Activated naive CD4-positive, alpha-beta T cell treated with Interleukin-2 at 50 U/mL for 16 hours (primary cell): ENCODE measurements at places on chromosomes 12 and 14.
A peak's percentile ranks its signal among the peaks of the same experiment; 100 is the strongest.

DNA sequence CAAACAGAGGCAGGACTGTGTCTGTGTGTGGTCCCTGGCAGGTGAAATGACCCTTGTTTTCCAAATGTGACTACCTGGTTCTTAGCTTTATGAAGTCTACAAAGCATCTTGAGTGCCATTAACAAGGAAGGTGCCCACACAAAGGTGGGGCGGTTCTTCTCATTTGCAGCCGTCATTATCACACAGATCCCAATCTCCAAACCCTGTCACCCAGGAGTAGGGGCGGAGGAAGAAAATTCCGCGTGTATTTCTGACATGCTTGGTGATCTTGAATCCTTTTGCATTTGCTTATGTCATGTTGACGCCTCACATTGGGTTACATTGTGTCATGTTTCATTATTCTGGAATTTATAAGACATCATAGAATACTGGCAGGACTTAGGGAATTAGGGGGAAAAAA lies 277.3 kb downstream of the VRK1 start:
- no peak for DNase-seq

- DNase-seq = no peak
These were observed 12.1 kb upstream of the NTN4 start for GRCh38 chr12:95802482-95803270.

- DNase-seq = no peak
These were observed 22.8 kb upstream of the IGF1 start for GRCh38 chr12:102503056-102503681.

GRCh38 chr14:32473464-32473855 lies 144.4 kb downstream of the AKAP6 start:
- no peak for DNase-seq

DNA sequence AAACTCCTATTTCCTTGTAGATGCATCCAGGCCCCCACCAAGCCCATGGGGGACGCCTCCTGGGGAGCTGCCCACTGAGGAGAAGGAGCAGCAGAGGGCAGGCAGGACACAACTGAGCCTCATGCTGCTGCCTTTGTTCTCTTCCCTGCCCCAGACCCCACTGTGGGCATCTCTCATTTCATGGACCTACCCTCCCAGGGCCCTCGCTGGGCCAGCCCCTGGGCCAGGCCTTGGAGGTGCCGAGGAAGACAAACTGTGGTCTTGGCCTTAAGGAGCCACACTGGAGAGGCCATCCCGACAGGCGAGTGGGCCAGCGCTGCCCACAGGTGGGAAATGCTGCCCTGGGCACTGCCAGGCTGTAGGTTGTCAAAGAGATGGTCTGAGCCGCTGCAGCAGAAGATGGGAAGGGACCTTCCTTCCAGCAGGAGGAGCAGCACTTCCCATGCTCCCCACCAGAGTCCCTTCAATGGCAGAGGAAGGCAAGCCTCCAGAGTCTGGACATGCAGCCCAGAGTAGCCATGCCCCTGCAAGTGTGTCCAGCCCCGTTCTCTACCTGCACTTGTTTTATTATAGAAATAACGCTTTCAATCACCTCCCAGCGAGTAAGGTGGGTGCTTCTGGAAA lies 147.4 kb downstream of the BCL11B start:
- DNase-seq = no peak

- no peak for DNase-seq
These were observed 659.3 kb downstream of the VRK1 start for GRCh38 chr14:97456462-97456861.

DNA sequence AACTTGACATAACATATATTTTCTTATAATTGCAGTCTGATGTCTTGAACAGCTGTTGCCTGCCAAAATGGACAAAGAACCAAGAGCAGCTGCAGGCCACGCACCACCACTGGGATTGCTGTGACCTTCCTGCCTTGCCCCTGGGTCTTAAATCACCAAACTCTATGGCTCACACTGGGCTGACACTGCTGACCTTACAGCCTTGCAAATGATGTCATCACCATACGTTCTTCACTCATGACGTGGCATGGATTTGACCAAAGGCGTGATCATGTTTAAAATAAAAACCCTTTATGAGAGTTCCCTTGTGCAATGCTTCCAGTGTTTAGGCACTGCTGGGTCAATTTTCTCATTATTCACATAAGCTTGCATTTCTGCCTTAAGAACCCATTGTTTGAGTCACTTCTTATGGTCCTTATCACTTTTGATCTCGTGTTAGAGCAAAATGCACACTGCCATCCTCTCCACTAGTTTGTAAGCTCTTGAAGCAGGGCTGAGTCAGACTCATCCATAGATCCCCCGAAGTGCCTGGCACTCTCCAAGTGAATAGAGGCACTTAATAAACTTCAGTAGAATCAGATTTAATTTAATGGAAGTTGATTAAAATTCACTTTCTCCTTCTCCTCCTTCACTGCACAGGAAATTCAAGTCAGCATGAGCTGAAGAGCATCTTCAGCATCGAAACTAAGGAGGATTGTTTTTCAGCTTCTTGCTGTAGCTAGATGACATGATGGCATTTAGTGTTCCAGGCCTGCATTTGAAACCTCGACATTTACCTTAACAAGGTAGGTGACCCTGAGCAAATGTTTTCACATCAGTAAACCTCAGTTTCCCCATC lies 132.4 kb upstream of the PZP start:
- no peak for DNase-seq

DNA sequence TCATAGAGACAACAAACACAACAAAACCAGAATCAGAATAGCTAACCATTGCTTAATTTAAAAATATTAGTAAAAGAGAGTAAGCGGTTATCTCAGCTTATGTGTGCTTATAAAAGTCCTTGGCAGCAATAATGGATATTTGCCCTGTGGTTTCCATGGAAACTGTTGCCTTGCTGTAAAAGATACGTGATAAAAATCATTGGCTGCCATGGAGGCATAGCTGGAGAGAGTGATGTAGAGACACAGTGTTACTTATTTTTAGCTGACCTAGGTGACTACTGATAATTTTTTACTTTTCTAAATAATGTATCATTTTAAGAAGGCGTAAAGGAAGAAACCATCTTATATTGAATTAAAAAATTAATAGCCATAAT lies 92.9 kb downstream of the ERC1 start:
- DNase-seq = no peak

GRCh38 chr12:118714051-118714460 lies 267.3 kb upstream of the SRRM4 start:
- no peak for DNase-seq

GRCh38 chr14:92494512-92494911 lies 19.1 kb upstream of the RIN3 start:
- no peak for DNase-seq

- no peak for DNase-seq
These were observed 84.6 kb downstream of the TXNDC16 start for GRCh38 chr14:52467515-52468266.

DNA sequence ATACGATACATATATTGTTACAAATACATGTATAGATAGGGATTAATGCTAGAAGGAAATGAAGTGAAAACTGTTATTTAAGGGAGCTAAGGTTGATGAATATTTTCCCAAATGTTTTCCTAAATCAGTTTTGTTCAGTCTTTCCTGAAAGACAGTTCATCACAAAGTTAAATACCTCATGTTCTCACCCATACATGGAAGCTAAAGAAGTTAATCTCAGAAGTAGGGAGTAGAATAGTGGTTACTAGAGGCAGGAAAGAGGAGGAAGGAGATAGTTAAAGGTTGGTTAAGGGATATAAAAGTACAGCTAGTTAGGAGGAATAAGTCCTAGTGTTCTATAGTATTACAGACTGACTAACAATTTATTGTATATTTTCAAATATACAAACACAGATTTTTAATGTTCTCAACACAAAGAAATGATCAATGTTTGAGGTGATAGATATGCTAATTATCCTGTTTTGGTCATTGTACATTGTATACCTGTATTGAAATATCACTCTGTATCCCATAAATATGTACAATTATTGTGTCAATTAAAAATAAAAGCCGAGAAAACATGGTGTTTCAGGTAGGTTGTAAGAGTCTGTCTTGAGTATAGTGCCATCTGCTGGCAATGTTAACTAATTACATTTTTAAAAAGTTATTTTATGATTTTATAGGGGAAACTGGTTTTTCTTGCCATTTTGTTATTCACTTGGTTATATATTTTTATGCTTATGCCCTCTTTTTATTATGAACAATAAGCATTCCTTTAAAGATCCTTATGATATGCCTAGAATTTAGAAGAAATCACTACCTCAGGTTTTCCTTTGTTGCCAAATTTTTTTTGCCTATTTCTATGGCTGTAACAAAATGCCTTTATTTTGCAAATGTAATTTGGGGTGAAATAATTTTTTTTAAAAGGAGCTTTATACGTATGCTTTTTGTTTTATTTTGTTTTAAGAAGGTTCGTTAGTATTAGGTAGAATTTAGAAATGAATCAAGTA lies 26.9 kb downstream of the ZDHHC17 start:
- DNase-seq = no peak

DNA sequence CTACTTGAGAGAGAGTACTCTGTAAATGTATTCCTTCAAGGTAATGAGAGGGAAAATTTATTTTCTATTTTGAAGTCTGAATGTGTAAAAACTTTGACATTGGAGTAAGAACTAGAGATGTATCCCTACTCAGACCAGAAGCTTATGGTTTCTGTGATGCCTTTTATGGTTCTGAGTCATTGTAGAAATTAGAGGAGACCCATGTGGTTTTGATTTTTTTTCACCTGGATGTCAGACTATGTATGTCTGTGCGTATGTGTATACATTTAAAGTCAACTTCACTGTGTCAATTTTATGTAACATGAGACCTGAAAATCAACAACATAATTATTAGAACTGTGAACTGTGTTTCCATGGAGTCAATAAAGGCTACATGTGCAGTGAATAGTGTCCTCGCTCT lies 302.0 kb downstream of the TRHDE start:
- DNase-seq = no peak

DNA sequence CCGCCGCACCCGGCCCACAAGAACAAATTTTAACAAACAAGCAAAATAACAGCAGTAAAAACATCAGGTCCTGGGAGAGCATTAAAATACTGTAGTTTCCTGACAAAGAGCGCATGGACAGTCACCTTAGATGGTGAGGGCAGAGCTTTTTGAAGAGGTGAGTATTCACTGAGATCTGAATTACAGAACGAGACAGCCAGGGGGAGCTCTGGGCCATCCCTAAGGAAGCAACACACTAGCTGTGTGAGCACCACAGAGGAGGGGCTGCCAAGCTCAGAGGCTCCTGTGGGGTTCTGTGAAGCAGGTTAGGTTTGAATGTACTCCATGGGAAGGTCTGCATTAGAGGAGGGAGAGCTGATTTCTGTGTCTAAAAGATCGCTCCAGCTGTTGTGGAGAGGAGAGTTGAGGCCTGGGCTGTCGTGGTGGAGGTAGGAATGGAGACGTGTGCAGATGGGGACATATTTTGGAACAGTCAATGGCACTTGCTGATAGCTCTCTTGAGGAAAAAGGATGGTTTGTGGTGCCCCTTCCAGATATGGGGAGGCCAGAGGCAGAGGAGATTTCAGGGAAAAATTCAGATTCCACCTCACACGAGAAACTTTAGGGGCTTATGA lies 72.9 kb downstream of the TRAFD1 start:
- DNase-seq = peak; percentile 46

DNA sequence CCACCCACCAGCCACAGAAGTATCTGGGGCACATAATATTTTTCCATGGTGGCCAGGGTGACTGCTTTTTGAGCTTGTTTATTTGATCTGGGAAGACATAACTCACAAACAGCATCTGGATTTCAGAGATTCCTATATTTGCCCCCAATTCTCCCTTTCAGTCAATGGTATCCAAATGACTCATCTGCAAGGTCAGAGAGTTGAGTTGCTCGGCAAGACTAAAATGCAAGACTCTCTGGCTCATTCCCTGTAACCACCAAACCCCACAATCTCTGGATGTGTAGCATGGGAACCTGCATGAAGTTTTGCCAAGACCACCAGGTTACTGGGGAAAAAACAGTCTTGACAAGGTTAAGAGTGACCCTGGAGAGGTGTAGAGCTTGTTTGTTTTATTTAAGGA lies 174.9 kb upstream of the FAR2 start:
- DNase-seq = no peak

GRCh38 chr12:70354787-70355186 lies 11.3 kb upstream of the KCNMB4 start:
- no peak for DNase-seq

DNA sequence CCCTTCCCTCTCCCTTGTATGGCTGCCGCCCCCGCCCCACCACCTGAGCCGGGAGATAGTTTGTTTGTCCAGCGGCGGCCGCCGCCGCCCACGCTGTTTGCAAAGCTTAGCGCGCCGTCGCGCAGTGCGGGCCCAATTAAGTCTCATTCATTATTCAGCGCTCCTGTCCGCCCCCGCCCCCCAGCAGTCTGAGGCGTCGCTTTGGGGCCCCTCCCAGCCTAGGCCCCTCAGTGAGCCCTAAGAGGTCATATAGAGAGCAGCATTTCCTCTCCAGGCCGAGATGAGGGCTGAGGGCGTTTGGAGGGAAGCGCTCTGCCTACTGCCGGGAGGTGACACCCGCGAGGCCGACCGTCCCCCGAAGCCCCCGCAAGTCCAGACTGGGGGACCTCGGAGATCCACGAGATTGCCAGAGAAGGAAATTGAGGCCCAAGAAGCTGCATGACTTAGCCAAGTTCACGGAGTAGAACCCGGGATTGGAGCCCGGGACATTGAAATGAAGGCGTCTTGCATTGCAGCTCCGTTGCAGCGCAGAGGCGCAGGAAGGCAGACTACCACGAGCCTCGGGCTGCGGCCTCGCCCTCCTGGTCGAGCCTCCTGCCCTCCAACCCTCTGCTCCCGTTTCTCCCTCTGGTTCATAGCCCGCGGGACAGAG lies at the start of gene DNAJC22:
TSS of gene DNAJC22 (plus strand) at position 230 of the 652 bp plus-strand sequence. CDS start 1,985 bp downstream, outside the sequence.
- DNase-seq = peak; percentile 47

DNA sequence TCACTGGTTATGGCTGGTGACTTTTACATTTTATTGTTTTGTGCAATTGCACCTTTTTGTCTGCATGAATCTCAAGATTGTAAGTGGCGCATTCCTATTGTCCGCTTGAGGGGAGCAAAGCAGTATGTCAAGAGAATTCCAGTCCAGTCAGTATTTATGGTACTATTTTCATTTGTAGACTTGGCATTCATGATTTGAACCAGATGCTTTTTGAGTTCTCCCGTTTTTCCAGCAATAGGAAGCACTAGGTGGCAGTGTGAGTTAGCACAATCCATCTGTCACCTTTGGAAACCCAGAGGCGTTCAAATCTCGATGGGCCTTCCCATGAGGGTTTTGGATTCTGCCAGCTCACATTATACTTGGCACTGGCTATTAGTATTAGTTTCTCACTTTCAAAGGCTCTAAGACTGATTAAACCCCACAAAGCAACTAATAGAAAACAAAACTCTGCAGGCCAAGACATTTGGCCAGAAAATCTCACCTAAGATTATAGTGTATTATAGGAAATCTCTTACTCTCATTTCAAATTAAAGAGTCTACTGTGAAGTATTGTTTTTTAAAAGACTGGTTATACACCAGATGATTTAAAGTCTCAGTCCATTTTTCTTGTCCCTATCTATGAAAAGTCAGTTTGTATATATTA lies 2.2 kb downstream of the DACT1 start:
- DNase-seq = no peak

DNA sequence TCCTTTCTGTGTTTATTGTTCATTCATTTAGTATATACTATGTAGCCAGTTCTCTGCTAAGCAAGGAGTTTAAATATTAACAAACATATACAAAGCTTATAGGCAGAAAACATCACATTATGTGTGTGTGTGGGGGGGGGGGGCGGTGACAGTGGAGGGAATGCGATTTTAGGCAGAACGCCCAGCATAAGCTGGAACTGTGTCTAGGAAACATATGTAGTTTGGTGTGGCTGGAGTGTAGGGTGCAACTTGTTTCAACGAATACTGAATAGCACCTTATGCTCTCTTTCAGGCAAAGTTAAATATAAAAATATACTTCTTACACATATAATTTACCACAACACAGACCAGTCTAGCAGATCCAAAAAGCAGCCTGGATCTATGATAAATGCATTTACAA lies 980.6 kb downstream of the SLC6A15 start:
- no peak for DNase-seq

GRCh38 chr14:97687944-97688630 lies 890.9 kb downstream of the VRK1 start:
- no peak for DNase-seq
